NCI-H2171 treated with DMSO at 0.1 percent for 48 hours (cell line): ENCODE measurements at places on chromosomes 7 and 10.
A peak's percentile ranks its signal among the peaks of the same experiment; 100 is the strongest.

GRCh38 chr10:3027866-3028265 is 39.5 kb upstream of the PFKP start:
- no peak for DNase-seq

- no peak for DNase-seq
These were observed 27.8 kb upstream of the INHBA start for GRCh38 chr7:41730668-41731067.

- peak; percentile 81 for DNase-seq
These were observed 200.3 kb downstream of the LSM5 start for GRCh38 chr7:32289651-32290414.

DNA sequence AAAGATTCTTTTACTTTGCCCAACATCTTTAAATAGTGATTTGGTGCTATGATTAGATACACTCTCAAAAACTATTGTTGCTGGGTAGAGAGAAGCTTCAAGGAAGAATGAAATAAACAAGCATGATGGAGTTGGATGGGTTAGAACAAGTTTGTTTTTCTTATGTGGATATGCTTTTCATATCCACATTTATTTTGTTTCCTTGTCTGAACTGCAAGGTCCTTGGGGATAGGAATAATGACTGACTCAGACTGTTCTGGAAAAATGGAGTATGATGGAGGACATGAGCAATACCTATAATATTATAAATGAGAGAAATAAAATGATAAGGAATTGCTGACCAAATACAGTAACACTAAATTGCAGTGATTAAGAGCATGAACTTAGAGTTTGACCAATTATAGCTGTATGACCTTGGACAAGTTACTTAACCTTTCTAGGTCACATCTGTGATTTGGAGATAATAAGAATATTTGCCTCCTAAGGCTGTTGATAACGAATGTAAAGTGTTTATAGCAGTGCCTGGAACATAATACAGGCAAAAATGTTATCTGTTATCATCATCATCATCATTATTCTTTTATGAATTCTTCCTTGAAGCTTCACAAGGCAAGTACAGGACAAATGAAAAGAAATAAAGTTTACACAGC is 847.5 kb downstream of the LRMDA start:
- no peak for DNase-seq

DNA sequence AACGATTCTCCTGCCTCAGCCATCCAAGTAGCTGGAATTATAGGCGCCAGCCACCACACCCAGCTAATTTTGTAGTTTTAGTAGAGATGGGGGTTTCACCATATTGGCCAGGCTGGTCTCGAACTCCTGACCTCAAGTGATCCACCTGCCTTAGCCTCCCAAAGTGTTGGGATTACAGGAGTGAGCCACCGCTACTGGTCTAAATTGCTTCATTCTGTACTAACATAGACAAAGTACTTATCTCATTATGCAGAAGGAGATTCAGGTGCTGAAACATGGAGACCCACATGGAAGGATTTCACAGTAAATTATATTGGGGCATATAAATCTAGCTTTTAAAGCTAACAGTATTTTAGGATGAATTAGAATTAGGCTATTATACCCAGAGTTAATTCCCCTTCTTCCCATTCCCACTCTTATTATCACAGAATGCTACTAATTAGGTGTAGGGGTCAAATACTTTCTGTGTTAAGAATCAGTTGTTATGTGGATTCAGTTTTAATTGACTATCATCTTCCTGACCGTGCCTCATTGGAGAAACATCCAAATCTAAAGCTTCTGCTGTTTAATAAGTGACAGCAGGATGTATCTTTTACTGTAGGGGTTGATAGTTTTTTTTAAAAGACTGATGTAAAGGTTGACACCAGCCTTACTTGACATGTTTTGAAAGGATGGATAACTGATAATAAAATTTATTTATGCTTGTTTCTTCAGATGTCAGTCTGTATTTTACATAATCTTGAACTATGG is 27.2 kb downstream of the ADK start:
- no peak for DNase-seq

- peak; percentile 50 for DNase-seq
These were observed 479.3 kb upstream of the PODXL start for GRCh38 chr7:132035517-132036362.

- no peak for DNase-seq
These were observed 252.9 kb upstream of the ZMIZ1 start for GRCh38 chr10:78815702-78816334.

DNA sequence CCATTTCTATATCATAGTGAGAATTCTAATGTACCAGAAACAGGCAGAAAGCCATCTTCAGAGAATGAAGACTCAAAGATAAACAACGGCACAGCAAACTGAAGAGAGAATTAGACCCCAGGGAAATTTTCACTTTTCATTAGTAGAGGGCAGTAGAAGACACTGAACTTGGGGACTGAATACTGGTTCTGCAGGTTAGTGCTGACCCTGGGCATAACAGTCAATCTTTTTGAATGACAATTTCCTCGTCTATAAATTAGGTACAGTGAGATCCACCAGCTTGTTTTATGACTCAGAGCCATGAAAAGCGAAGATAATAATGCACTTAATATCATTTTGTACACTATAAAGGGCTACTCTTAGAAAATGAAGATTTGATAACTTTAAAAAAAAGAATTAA is 13.7 kb downstream of the FKBP14 start:
- no peak for DNase-seq

DNA sequence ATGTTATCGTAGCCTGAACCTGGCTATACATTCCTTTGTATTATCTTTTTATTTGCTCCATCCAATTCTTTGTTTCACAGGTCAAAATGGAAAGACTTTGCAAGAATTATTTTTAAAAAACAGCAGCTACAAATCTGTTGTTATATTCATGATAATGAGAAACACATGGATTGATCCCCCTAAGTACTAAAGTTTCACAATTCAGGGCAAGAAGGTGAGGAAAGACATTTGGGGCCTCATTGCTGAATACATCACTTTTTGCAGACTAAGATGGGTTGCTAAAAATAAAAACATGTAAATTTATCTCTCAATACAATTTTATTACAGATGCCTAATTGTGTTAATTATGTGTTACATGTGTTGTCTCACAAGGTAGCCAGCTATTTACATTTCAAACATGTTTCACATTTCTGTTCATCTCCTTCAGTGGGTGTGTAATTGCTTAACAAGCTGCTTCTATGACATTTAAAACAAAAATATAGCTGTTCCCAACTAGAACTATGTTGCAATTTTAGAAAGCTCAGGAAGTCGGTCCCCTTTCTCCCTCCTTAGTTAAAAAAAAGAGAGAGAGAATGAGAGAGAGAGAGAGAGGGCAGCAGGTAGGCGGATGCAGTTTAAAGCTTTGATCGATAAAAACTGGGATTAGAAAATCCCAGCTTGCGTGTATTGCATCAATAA is 606.3 kb upstream of the FZD8 start:
- DNase-seq: no peak

- no peak for DNase-seq
These were observed 201.5 kb upstream of the FZD1 start for GRCh38 chr7:91062713-91063112.

GRCh38 chr7:35465791-35466336 is 212.0 kb upstream of the TBX20 start:
- peak; percentile 93 for DNase-seq

DNA sequence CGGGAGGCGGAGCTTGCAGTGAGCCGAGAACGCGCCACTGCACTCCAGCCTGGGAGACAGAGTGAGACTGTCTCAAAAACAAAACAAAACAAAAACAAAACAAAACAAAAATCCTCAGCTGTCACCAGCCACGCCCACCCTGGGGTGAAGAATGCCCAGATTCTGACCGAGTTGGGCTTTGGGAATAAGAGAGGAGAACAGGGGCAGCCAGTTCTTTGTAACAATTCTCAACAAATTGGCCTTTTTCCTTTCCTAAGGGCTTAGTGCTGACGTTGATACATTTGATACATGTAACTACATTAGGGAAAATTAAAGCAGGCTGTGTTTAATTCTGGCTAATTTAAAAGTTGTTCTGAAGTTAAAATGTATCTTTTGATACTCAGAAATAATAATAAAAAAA is 121.0 kb downstream of the EPC1 start:
- no peak for DNase-seq

GRCh38 chr10:113001599-113002448 is 51.8 kb downstream of the TCF7L2 start:
- DNase-seq: no peak

DNA sequence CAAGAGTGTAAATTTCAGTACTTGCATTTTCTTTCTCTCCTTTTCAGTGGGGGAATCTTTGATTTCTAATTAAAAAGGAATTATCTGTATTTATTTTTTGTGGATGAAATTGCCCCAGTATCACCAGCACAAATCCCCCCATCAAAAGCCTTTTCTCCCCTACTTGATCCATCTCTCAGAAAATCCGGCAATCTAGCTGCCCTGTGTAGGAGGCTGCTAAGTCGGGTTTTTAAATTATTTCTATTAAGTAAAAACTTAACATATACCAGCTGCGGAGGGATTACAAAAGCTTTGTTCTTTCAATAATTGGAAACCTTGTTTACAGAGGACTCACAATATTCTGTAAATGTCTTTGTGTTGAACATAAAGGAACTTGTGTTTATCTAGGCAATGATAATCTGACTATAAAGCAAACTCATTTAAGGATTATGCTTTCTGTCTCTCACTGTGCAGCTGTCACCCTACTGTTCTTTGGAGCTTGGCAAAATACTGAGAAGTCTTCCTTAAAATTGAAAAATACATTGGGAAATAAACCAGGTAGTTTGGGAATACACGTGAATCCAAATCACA is 177.4 kb upstream of the PRR15 start:
- DNase-seq: no peak

DNA sequence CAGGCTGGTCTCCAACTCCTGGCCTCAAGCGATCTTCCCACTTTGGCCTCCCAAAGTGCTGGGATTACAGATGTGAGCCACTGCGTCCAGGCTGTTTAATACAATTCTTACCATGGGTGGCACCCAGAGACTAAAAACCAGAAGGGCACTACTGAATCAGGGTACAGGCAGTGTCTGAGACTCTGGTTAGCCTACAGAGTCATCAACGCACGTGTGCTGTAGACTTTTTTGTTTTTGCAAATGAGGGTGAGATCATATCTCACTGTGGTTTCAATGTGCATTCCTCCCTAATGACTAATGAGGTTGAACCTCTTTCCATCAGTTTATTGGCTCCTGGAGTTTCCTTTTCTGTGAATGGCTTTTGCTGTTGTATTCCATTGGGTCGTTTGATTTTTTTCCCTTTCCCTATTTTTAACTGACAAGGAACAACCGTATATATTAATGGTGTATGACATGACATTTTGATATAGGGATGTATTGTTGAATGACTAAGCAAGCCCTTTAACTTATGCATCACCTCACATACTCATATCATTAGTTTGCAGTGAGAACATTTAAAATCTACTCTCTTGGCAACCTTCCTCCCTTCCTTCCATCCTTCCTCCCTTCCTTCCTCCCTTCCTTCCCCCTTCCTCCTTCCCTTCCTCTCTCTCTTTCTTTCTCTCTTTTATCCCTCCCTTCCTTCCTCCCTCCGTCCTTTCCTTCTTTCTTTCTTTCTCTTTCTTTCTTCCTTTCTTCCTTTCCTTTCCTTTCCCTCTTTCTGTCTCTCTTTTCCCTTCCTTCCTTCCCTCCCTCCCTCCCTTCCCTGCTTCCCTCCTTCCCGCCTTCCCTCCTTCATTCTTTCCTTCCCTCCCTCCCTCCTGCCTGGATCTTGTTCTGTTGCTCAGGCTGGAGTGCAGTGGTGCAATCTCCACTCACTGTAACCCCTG is 9.3 kb upstream of the TMEM270 start:
- DNase-seq: peak; percentile 77

GRCh38 chr7:44149571-44150465 is 8.7 kb upstream of the MYL7 start:
- DNase-seq: peak; percentile 77

GRCh38 chr7:93890041-93890463 is 501 bp downstream of the TFPI2 start:
- peak; percentile 45 for DNase-seq

GRCh38 chr7:102008535-102009262 is 191.3 kb downstream of the CUX1 start:
- peak; percentile 85 for DNase-seq

- peak; percentile 41 for DNase-seq
These were observed 16.6 kb upstream of the CAMK1D start for GRCh38 chr10:12332572-12333379.

- no peak for DNase-seq
These were observed 64.9 kb downstream of the PPP1R9A start for GRCh38 chr7:94972296-94972695.

- DNase-seq: no peak
These were observed 47.9 kb downstream of the SP8 start for GRCh38 chr7:20738518-20739481.

DNA sequence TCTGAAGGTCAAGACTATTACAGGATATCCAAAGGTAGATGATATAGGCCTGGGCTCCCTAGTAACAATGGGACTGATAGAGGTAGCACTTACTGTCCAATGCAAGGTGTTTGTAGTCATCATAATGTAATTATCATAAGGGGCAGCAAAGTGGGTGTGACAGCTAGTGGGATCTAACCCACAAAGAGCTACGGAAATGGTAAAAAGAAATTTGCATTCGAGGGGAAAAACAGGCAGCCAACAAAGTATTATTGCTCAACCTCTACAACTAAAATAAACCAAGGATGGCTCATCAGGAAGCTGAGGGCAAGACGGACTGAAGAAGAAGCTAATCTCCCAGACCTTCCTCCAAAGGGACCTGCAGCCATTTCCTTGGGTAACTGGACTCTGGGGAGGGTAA is 211.0 kb downstream of the WDR11 start:
- DNase-seq: no peak

GRCh38 chr7:117505238-117505637 is 25.4 kb downstream of the CFTR start:
- DNase-seq: no peak

DNA sequence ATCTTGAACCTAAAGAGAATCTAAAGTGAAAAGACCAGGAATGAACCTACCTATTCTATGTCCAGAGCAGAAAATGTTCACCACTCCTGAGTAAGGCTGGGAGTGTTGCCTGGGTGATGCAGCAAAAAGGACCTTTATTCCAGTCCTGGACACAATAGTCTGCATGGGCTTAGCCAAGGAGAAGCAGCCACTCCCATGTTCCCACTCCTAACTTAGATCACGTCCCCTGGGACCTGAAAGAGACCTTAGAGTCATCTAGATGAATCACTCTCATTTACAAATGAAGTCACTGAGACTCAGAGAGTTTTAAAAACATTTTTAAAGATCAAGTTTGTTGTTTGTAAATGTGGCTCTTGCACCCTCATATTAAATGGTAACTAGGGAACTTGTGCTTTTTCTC is 763.4 kb downstream of the KCNMA1 start:
- no peak for DNase-seq

- no peak for DNase-seq
These were observed 403.1 kb downstream of the ADRA2A start for GRCh38 chr10:111479966-111480365.

GRCh38 chr7:154583454-154583853 is 419.5 kb downstream of the PAXIP1 start:
- DNase-seq: no peak

DNA sequence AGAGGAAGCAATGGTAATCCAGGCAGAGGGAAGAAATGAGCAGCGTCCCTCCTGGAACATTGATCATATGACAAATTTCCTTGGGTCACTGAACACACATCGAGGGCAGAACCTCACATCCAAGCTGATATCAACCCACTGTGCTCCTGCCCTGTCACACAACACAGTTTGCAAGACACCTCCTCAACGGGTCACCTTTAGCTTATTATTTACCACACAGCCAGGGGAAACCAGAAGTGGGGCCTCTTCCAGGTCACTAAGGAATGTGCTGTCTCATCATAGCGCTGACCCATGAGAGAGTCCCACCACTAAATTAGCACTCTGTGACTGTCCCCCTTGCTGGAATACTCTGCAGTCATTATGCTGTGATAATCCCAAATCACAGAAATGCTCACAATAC is 69.7 kb upstream of the PPP1R3C start:
- DNase-seq: no peak

- DNase-seq: no peak
These were observed 132.1 kb downstream of the CSTF2T start for GRCh38 chr10:51567271-51567670.
